ENCODE measurements at places on chromosomes 16 and 17.

GRCh38 chr17:49889500-49889899 is 41.6 kb upstream of the TAC4 start:
- DNase-seq, result no peak

GRCh38 chr16:65831903-65832666 is 534.4 kb upstream of the CDH5 start:
- no peak for DNase-seq

- no peak for DNase-seq
Measured at GRCh38 chr16:28168991-28169554, 42.7 kb downstream of the XPO6 start.

- no peak for DNase-seq
Measured at GRCh38 chr17:29760279-29761039, 137.7 kb upstream of the CORO6 start.

- DNase-seq, result no peak
Measured at GRCh38 chr17:9432934-9433421, 142.6 kb downstream of the STX8 start.

DNA sequence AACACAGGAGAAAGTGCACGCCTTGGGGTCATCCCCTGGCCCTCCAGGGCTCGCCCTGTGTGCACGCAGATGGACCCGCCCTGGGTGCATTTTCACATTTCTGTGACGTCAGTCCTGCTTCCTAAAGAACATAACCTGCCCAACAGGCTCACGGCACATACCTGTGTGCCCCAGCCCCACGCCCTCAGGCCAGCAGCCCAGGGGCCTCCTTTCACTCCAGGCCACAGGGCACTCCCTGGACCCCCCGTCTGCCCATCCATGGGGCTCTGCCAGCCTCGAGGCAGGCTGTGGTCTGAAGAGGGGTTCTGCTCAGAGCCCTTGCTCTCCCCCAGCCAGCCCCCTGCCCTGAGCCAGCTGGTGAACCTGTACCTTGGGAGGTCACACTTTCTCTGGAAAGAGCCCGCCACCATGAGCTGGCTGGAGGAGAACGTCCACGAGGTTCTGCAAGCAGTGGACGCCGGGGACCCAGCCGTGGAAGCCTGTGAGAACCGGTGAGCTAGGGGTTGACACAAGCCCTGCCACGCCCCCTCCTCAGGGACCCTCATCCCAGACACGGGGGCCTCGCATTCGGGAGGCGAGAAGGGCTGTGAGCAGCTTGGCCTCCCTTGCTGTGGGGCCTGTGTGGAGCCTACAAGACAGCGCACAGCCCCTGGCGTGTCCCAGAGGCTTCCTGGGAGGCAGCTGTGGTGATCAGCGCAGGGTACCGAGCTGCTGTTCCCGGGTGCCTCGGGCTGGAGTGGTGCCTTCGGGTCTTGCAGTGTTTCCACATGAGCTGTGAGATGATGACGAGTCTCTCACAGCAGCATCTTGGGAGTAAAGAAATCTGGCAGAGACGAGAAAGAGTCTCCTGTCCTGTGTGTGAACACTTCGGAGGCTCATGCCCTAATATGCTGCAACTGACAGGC is 13.8 kb upstream of the MC1R start:
- no peak for DNase-seq

DNA sequence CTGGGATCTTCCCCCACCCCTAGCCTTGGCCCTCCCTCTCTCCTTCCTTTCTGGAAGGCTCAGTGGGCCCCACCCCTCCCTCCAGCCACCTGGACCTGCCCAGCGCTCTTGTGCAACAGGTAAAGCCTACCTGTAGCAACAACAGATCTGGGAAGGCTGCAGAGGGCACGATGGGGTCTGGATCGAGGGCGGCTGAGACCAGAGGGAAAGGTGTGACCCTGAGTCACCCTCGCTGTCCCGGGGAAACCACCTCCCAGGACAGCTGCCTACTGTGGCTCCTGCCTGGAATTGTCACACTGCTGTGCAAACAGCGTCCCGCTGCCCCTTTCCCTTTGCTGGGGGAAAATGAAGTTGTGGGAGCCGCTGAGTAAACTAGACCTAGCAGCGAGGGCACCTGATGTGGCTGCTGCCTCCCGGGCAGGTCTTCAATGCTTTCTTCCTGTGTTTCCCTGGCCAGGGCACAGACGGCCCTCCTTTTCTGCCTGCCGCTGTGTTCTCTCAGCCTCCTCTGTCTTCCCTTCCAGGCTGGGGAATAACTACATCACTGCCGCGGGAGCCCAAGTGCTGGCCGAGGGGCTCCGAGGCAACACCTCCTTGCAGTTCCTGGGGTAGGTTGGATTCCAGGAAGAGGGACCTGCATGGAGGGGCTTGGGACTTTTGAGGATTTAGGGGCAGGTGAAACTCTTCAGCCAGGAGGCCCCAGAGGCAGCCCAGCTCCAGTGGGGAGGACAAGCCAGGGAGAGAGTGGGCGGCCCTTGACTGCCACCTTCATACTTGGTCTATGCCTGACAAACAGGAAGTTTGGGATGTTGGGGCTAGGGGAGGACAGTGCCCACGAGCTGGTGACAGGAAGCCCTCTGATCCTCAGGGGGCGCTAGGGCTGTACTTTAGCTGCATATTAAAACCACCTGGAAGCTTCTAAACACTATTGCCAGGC is 22.2 kb upstream of the CYLD start:
- peak; percentile 33 for DNase-seq

- no peak for DNase-seq
Measured at GRCh38 chr17:42438600-42439567, 15.8 kb upstream of the CAVIN1 start.

DNA sequence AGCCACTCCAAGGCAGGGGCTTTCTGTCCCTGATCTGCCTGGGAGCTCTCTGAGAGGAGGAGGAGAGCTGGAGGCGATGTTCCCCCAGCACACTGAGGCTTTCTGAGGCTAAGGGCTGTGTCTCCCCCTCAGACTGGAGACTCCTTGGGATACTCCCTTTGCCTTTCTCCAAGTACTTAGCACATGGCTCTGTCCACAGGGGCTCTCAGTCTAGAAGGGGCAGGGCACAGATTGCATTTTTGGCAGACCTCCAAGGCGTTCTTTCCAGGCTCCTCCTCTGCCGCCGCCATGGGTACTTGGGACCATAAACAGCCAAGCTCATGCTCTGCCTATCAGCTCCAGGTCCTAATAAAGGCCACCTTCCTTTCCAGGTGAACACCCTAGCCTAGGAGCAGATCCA is 1.8 kb upstream of the GIP start:
- no peak for DNase-seq

- no peak for DNase-seq
Measured at GRCh38 chr17:689556-690275, 24.9 kb downstream of the VPS53 start.

DNA sequence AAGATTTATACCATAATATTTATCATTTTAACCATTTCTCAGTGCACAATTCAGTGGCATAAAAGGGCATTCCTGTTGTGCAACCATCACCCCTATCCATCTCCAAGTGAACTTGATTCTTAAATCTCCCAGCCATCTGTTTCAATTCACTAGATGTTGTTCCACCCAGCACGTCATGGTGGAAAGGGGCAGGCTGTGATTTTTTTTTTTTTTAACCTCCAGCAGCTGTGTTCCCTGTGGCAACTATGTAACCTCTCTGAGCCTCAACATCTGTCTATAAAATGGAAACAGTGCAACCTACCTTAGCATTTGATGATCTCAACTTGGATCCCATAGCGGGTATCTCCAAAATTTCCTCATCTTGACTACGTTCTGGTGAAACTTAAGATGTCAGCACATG is 604.5 kb downstream of the WWOX start:
- DNase-seq, result no peak

- no peak for DNase-seq
Measured at GRCh38 chr16:4481963-4482362, 5.8 kb downstream of the HMOX2 start.

DNA sequence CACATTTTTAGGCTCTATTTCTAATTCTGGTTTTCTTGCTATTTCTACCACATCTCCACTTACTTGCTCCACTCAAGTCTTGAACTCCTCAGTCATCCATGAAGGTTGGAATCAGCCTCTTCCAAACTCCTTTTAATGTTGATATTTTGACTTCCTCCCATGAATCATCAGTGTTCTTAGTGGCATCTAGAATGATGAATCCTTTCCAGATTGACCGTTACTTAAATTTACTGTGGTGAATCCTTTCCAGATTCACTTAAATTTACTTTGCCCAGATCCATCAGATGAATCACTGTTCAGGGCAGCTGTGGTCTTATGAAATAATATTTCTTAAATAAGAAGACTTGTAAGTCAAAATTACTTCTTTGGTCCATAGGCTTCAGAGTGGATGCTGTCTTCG is 32.4 kb downstream of the CLTC start:
- no peak for DNase-seq

GRCh38 chr17:74728702-74729075 is 8.4 kb upstream of the RAB37 start:
- no peak for DNase-seq

DNA sequence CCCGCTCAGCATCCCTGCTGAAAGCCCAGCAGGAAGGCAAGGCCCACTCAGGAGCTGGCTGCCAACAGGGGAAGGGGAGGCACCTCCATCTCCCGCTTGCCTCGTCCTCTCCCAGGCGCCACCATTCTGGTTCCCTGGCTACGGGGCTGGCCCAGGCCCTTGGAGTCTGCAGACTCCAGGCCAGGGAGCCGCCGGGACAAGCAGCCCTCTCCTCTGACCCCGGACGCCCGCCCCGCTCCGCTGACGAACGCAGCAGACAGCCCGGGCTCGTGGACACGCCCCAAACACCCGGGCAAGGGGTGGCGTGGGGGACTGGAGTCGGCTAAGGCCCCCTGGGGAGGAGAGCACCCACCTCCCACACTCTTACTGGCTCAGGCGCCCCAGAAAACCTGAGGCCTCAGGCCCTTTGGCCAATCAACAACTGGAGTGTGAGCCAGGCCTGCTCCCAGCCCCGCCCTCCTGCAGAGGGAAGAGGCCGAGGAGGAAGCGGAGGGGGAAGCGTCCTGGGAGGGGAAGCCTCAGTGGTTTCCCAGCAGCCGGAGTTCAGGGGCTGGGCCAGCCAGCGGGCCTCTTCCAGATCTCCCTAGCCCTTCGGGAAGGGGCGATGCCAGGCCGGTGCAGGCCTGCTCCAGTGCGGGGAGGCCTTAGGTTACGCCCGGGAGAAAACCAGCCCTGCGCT is 4.2 kb downstream of the MNT start:
- DNase-seq, result peak; percentile 92

DNA sequence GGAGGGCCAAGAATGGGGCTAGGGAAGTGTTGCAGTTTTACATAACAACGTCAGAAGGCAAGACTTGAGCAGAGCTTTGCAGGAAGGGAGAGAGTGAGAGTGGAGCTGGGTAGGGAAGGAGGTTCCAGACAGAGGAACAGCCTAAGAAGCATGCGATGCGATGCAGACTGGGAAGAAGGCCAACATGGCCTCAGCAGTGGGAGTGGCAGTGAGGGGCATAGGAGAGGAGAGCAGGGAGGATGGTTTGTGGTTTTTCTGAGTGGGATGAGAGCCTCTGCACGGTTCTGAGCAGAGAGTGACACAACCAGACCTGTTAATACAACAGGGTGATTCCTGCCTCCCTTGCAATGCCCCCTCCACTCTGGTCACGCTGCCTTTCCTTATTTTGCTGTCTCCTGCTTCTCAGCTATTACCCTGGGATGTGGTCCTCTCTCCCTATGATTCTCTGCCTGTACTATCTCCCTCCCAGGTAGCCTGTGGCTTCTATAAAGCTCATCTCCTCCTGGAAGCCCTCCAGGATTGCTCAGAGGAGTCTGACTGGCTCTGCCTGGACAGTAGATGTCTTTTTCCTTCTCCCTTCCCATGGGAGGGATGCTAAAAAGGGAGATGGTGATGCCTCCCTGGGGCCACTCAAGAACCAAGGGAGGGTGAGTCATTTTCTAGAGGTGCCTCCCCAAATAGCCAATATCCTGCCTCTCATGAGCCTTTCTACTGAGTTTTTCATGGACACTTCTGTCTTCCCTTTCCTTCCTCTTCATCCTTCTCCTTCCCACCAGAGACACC is 38.7 kb upstream of the NGFR start:
- no peak for DNase-seq

- DNase-seq, result no peak
Measured at GRCh38 chr16:28100810-28101532, 37.5 kb upstream of the GSG1L start.

GRCh38 chr16:11848842-11849241 is 2.5 kb downstream of the RSL1D1 start:
- no peak for DNase-seq

- no peak for DNase-seq
Measured at GRCh38 chr16:47777220-47777619, 316.1 kb downstream of the PHKB start.

DNA sequence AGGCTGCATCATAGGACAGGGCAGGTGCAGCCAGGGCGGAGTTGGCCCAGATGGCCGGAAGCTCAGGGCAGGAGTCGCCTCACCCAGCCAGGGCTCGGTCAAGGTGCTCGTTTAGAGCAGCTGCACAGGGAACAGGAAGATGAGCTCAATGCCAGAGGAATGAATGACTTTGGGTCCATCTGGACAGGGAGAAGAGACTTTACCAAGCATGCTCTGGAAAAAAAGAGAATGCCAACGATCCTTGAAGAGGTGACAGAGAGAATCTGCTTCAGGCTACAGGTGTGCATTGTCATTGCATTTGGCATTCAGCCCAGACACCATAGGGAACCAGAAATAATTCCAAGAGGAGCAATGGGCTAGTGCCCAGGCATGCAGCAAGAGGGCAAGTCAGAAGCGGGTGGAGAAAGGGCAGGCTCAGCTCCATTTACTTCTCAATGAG is 6.7 kb upstream of the MPP3 start:
- DNase-seq, result peak; percentile 95

DNA sequence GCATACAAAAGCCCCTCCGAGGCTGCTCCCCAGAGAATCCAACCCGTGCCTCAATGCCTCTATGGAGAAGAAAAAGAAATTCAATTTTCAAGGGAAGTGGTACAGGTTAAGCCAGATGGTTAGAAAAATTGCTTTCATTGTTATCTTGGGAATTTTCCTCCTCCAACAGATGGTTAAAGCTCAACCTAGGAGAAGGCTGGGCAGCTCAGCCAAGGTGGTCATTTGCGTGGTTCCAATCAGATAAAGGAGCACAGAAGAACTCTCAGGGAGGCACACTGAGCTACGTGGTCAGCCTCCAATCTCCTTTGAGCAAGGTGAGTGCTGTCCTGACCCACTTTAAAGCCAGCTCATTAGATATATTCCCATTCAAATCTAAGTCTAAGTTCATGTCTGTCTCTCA is 106.7 kb downstream of the STX8 start:
- DNase-seq, result no peak

DNA sequence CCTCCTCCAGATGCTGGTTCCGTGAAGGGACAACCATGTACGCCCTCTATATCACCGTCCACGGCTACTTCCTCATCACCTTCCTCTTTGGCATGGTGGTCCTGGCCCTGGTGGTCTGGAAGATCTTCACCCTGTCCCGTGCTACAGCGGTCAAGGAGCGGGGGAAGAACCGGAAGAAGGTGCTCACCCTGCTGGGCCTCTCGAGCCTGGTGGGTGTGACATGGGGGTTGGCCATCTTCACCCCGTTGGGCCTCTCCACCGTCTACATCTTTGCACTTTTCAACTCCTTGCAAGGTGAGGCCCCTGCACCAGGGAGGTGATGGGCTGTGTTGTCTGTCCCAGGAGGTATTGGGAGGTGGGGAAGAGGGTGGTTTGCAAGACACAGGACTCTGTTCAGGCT is 9.0 kb upstream of the DRC7 start:
- no peak for DNase-seq

Measured in SHP77 (cell line).